ENCODE measurements at places on chromosomes 13 and 19.

DNA sequence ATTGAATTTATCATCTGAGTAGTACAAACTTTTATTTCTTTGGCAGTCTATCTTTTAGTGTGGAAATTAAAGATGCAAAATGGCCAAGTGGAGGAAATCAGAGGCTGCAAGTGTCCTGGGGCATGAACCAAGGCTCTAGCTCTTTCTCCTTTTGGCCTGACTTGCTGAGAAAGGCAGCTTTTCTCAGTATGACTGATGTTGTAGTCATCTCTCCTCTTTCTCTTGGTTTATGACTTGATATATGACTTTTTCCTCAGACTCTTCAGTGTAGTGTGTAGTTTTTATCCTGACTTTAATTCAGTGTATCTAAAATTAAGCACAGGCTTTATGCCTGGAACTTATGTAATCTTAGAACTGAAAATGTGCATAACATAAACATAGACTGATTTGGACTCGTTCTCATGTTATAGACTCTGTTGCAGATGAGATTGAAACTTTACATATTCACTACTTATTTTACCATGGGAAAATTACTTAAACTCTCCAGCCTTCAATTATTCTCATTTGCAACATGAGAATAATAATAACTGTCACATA is 65.7 kb downstream of the SLITRK5 start:
- DNase-seq = no peak

- DNase-seq = no peak
These were observed 2.2 kb upstream of the TNFSF9 start for GRCh38 chr19:6528544-6529121.

GRCh38 chr19:4080473-4080872 is 13.8 kb upstream of the ZBTB7A start:
- no peak for DNase-seq

DNA sequence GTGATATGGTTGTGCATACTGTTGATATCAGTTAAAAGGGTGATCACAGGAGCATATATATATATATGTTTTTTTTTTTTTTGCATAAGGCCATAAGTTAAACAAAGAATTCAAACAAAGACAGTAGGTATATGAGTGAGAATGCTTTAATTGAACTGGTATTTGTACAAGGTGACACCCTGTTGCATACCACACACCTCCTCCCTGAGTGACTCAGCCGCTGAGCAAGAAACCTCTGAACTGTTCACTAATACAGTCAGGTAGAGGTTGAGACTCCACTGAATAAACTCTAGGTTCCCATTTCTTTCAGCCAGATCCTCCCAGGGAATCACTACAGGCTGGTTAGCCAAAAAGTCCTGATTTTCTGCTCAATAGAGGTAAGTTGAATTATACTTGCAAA is at the start of gene SCEL:
Gene SCEL, plus strand, starts transcription at position 259 of the 400 bp plus-strand sequence. CDS start 20,170 bp downstream, outside the sequence.
- DNase-seq = no peak

- DNase-seq = no peak
These were observed 170.8 kb downstream of the NUFIP1 start for GRCh38 chr13:44818428-44818827.
